ENCODE measurements at places on chromosomes 1 and 21.

DNA sequence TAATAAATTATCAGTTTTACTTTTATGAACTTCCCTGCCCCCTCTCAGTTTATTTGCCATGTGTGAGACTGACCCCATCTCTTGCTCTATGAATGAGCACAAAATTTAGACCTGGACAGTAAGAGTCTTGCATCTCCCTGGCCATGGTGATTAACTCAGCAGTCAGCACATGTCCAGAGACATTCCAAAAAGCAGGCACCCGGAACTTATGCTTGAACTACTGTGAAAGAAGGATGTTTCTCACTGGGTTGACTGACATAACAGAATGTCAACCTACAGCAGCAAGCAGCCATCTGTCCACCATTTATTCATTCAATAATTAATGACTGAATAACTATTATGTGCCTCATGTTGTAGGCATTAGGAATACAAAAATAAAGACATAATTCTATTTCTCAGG, 11.3 kb upstream of the SEC16B start:
- no peak for DNase-seq

DNA sequence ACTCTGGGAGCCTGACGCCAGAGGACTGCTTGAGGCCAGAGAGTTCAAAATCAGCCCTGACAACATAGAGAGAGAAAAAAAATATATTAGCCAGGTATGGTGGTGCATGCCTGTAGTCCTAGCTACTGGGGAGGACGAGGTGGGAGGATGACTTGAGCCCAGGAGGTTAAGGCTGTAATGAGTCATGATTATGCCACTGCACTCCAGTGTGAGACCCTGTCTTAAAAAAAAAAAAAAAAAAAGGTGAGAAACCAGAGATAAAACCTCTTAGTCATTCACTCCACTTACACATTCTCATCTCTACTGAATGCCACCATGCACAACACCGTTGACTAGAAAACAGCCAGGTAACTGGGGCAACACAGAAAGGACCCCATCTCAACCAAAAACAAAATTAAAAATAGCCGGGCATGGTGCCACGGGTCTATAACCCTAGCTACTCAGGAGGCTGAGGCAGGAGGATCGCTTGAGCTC, 178.1 kb downstream of the SLC45A1 start:
- DNase-seq: no peak

DNA sequence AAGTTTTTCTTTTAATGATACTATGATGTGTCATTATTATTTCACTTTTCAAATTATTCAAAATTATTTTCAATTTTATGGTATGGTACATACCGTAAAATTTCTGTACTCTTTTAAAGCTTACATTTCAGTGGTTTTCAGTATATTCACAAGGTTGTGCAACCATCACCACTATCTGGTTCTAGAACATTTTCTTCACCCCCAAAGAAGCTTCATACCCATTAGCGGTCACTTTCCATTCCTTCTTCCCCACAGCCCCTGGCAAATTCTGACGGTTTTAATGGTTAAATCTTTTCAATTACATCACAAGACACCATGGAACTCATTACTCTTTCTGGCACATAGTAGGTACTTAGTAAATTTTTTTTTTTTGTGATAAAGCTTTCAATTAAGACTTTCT, 22.8 kb upstream of the ATP5PO start:
- DNase-seq: no peak

- DNase-seq: no peak
Measured at GRCh38 chr21:44303490-44303981, 3.7 kb downstream of the PFKL start.

DNA sequence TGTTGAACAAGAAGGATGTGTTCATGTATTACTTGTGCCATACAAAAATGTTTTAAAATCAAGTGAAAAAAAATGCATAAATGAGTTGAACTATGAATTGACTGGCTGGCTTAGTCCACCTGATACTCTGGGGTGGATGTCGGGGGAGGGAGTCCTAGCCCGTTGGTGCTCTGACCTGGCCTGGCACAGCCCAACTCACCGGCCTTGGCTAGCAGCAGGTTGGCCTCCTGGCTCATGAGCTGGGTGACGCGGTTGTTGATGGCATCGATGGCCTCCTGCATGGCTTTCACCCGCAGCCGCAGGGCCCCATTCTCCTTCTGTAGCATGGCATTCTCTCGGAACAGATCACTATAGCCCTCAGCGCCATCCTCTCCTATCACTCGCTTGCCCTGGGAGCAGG, 21.6 kb downstream of the KIF21B start:
- no peak for DNase-seq
